ENCODE measurements at places on chromosomes 13 and 19.

- peaks cover 26% of the 10 kb centered on the region for H3K36me3 ChIP-seq
- no peak overlapping the region for H3K4me3 ChIP-seq
- no peak for DNase-seq
- no peak overlapping the region for H3K27ac ChIP-seq
- no peaks in the 10 kb centered on the region for H3K4me1 ChIP-seq
Observed at GRCh38 chr13:46038296-46038695, 14.2 kb downstream of the ZC3H13 start.

- H3K4me3 ChIP-seq, result no peak overlapping the region
- H3K27ac ChIP-seq, result no peak overlapping the region
- no peaks in the 10 kb centered on the region for H3K36me3 ChIP-seq
- DNase-seq, result no peak
- H3K4me1 ChIP-seq, result no peaks in the 10 kb centered on the region
Observed at GRCh38 chr13:35964011-35964862, 166.9 kb downstream of the DCLK1 start.

DNA sequence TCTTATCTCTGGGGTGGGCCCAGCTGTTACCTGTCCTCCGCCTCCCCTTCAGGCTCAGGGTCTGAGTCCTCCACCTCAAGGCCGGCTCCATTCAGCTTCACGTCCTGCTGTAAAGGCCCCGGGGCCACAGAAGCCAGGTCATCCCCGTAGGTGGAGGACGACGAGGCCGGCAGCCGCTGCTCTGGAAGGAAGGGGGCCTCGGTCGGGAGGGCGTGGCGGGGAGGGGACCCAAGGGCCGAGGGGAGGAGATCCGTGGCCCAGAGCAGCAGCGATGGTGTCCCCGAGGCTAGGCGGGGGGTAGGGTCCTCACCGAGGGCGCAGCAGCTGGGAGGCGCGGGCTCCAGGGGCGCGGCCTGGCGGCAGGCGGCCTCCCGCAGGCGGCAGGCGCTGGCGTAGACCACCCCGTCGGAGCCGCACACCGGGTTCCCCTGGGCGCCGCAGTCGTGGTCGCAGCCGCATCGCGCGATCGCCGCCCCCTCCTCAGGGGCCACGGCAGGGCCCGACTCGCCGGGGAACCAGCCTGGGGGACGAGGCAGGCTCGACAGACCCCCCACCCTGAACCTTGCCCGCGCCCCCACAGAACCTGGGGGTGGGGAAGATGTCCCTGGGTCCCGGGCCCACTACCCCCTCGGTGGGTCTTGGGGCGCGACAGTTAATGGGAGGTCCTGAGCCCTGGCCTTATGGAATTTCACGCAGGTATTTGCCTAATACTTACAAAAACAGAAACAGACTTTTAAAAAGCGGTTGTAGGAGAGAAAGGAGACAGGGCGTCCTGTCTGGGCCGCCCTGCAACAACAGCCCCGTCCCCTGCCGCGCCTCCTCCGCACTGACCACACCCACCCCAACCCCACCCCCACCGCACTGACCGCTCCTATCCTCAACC lies 7.6 kb downstream of the F2RL3 start:
- H3K4me1 ChIP-seq, result peaks cover 61% of the 10 kb centered on the region
- no peaks in the 10 kb centered on the region for H3K36me3 ChIP-seq
- H3K27ac ChIP-seq, result peak overlapping the region; percentile 83
- DNase-seq, result peak; percentile 86
- peak overlapping the region; percentile 52 for H3K4me3 ChIP-seq
- peaks cover 5% of the 10 kb centered on the region for H3K27me3 ChIP-seq

- H3K36me3 ChIP-seq, result peaks cover 66% of the 10 kb centered on the region
- no peak overlapping the region for H3K4me3 ChIP-seq
- no peak overlapping the region for H3K27ac ChIP-seq
- no peaks in the 10 kb centered on the region for H3K27me3 ChIP-seq
Observed at GRCh38 chr19:5152013-5152763, 183.3 kb downstream of the KDM4B start.

GRCh38 chr13:97974773-97975172 lies 21.3 kb downstream of the IPO5 start:
- peaks cover 26% of the 10 kb centered on the region for H3K4me1 ChIP-seq
- no peak overlapping the region for H3K4me3 ChIP-seq
- H3K27me3 ChIP-seq, result no peaks in the 10 kb centered on the region
- DNase-seq, result no peak
- no peak overlapping the region for H3K27ac ChIP-seq

DNA sequence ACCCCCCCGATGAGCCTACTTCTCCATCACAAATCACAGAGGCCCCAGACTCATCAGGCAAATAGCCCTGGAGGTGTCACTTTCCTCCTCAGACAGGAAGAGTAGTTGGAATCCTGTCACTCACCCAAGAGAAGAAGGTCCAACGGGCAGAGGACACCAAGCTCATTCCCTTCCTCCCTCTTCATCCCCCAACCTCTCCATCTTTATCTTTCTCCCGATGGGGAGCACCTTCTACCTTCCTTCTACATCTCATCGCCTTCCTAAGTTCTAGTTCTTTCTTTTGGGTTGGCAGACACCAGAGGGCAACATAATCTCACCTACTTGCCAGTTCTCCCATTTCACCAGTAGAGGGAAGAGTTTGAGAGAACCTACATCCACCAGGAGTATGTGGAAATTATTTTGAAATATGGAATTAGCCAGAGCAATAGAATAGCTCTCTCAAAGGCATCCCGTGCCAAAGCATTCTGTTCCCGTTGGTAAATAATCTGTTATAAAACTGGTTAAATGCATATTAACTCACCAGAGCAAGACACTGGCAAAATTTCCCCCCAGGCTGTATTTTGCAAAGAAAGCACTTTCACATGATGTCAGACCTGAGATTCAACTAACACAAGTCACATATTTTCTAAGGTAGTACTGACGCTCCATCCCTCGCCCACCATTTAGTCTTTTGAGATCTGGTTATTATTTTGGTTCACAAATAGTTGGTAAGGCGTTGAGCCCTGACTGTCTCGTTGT lies 55.0 kb downstream of the ZIC5 start:
- H3K4me3 ChIP-seq, result no peak overlapping the region
- no peak for DNase-seq
- no peaks in the 10 kb centered on the region for H3K4me1 ChIP-seq

DNA sequence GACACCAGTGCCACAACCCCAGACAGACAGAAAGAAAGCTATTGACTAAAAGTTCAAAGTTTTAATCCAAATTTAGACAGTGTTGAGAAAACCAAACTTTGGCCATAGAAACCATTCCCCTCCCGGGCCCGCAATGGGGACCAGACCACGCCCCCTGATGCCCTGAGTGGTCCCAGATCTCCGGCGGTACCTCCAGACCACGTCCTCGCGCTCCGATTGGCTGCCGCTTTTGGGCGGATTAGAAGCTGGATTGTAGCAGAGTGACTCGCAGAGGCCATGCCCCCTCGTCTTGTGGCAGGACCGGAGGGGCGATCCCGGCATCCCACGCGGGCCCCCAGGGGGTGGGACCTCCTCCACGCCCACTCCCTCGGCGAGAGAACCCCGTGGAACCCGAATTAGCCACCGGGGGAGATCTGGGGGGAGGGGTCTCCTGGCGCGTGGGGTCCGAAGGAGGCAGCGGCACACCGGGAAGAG lies 797 bp upstream of the HSD17B14 start:
- peak; percentile 94 for DNase-seq
- no peak overlapping the region for H3K4me3 ChIP-seq
- H3K4me1 ChIP-seq, result peaks cover 19% of the 10 kb centered on the region

DNA sequence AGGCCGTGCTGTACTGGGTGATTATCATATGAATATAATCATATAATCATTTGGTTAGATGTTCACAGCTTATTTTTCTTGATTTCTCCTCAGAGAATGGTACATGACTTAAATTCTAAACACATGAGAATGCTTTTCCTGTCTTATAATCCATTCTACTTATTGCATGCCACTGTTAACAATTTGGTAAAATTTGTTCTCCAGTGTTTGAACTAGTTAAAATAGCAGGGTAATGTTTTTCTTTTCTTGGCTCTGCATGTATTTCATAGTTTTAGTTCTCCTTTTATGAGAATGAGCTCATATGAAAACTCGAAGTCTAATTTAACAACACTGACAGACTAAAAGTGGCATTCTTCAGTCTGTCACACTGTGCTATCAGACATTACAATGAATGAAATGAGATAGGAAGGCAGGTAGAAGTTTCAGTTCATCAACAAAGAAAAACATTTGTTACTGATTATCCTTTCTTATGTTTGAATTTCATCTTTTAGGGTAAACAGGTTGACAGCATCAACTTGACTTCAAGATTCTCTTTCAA lies 10.2 kb downstream of the SPRYD7 start:
- no peak for DNase-seq
- H3K4me3 ChIP-seq, result no peak overlapping the region
- H3K4me1 ChIP-seq, result no peaks in the 10 kb centered on the region
- H3K36me3 ChIP-seq, result no peaks in the 10 kb centered on the region

- H3K4me3 ChIP-seq, result no peak overlapping the region
- no peaks in the 10 kb centered on the region for H3K27me3 ChIP-seq
- H3K27ac ChIP-seq, result peak overlapping the region; percentile 74
- peaks cover 50% of the 10 kb centered on the region for H3K4me1 ChIP-seq
- DNase-seq, result peak; percentile 74
- H3K36me3 ChIP-seq, result no peaks in the 10 kb centered on the region
Observed at GRCh38 chr19:2542341-2543069, 66.6 kb downstream of the GADD45B start.

DNA sequence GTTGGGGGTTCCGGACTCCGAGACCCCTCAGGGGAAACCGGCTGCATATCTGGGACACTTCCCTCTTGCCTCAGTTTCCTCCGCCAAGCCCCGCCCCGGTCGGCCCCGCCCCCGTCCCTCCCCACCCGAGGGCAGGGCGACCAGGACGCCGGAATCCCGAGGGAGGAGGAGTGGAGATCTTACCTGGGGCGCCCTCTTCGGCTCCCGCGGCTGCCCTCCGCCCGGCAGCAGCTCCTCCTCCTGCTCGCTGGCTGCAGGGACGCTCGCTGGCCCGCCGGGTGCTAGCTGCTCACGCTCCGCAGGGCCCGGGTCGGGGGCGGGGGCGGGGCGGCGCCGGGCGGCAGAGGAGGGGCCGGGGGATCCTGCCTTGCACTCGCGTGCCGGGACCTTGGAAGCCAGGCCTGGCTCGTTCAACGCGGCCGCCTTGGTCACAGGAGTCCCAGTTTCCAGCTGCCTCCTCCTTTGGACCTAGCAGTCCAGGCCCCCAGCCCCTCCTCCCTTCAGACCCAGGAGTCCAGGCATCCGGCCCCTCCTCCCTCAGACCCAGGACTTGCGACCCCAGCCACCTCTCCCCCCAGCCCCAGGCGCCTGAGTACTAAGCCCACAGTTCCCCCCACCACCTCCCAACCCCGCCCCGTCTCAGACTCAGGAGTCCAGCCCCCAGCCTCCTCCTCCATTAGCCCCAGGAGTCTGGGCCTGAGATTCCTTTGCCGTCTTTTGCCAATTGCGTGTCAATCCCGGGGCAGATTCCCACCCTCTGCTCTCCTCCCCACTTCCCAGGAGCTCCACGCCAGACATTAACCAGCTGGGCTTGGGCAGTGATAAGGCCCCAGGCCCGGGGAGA lies at the start of gene NTF4:
Gene NTF4, minus strand, starts transcription at position 51 of the 844 bp plus-strand sequence. CDS start 2,821 bp downstream, outside the sequence.
- H3K27ac ChIP-seq, result no peak within 1 kb of the TSS
- H3K4me1 ChIP-seq, result peaks cover 6% of the 10 kb centered on the region
- peaks cover 17% of the 10 kb centered on the region for H3K27me3 ChIP-seq
- H3K4me3 ChIP-seq, result peak within 1 kb of the TSS; percentile 49

DNA sequence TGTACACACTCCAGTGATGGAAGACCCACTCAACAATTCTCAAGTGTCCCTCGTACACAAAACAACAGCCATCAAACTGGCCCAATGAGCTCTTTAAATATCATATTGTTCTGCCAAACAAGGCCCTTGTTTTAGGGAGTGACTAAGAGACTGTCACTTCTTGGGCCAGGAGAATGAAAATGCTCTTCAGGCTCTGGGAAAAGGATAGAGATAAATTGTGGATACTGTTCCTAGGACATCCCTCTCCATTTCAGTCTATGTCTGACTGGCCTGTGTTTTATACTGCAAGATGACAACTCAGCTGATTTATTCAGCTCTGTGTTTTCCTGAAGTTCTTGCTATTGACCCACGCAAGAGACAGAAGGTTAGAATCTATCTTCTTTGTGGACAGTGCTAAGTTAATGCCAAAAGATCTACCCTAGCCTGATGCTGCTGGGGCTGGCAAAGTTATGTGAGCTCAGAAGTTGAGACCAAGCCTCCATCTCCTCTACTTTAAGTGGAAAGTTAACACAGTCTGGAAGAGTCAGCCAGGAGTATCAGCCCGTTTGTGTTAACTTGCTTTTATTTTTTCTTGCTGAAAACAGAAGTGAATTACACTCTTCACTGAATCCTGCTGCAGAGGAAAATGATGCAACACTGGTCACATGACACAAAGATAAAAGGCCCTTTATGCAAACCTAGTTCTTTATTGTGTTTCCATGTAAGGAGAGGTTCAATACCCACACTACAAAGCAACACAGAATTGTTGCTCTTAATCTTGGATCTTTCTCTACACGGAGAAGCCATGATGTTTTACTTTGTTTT lies 14.6 kb downstream of the FRY start:
- no peaks in the 10 kb centered on the region for H3K27me3 ChIP-seq
- H3K27ac ChIP-seq, result peak overlapping the region; percentile 63
- H3K4me3 ChIP-seq, result no peak overlapping the region

- H3K27me3 ChIP-seq, result no peaks in the 10 kb centered on the region
- H3K36me3 ChIP-seq, result no peaks in the 10 kb centered on the region
- no peak for DNase-seq
- no peak overlapping the region for H3K27ac ChIP-seq
- H3K4me1 ChIP-seq, result no peaks in the 10 kb centered on the region
- H3K4me3 ChIP-seq, result no peak overlapping the region
Observed at GRCh38 chr13:73961181-73961580, 173.0 kb downstream of the KLF12 start.

- no peak for DNase-seq
- H3K27me3 ChIP-seq, result no peaks in the 10 kb centered on the region
- H3K27ac ChIP-seq, result no peak overlapping the region
- H3K36me3 ChIP-seq, result no peaks in the 10 kb centered on the region
- no peak overlapping the region for H3K4me3 ChIP-seq
Observed at GRCh38 chr19:56167064-56167578, 8.7 kb upstream of the GALP start.

- no peaks in the 10 kb centered on the region for H3K27me3 ChIP-seq
- DNase-seq, result no peak
- H3K27ac ChIP-seq, result no peak overlapping the region
- H3K4me1 ChIP-seq, result no peaks in the 10 kb centered on the region
- H3K36me3 ChIP-seq, result no peaks in the 10 kb centered on the region
- no peak overlapping the region for H3K4me3 ChIP-seq
Observed at GRCh38 chr13:39776439-39776838, 121.0 kb downstream of the COG6 start.
